ENCODE measurements at places on chromosomes 7 and 10.

- DNase-seq = no peak
Measured at GRCh38 chr10:121310151-121310711, 288.0 kb downstream of the FGFR2 start.

DNA sequence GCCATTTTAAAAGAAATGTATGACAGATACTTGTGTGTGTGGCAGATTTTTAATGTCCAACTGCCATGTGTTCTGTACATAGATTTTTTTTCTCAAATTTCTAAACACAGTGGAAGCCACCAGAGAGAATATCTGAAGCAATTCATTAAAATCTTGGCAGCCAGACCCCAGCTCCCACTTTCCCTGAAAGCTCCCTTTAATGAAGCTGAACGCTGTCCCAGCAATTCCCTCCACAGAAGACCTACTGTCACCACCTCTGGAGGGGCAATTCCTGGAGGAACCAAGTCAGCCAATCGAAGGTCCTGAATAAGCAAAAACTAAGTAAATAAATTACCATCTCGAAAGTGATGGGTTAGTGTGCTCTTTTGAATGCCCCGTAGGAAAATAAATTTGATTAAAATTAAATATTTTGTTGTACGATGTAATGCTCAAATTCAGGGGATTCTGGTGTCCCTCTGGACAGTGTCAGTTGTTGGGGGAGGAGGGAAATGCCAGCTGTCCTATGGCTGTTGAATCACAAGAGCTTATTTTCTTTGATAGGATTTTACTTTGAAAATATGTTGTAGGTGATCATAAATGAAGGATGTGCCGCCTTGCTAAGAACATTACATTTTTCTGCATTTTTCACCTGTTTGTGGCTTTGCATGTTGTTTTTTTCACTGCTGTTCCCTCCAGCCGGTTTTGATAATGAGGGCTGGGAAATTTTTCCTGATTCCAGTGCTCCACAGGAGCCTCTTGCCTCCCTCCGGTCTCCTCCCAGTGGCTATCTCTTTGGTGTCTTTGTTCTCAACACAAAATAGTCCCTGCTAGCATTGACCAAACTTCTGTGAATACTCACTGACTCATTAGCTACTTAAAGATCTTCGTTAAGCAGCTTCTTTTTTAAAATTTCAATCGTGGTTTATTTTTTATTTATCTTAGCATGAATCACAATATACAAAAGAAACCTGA, 9.2 kb upstream of the GSAP start:
- DNase-seq = no peak

DNA sequence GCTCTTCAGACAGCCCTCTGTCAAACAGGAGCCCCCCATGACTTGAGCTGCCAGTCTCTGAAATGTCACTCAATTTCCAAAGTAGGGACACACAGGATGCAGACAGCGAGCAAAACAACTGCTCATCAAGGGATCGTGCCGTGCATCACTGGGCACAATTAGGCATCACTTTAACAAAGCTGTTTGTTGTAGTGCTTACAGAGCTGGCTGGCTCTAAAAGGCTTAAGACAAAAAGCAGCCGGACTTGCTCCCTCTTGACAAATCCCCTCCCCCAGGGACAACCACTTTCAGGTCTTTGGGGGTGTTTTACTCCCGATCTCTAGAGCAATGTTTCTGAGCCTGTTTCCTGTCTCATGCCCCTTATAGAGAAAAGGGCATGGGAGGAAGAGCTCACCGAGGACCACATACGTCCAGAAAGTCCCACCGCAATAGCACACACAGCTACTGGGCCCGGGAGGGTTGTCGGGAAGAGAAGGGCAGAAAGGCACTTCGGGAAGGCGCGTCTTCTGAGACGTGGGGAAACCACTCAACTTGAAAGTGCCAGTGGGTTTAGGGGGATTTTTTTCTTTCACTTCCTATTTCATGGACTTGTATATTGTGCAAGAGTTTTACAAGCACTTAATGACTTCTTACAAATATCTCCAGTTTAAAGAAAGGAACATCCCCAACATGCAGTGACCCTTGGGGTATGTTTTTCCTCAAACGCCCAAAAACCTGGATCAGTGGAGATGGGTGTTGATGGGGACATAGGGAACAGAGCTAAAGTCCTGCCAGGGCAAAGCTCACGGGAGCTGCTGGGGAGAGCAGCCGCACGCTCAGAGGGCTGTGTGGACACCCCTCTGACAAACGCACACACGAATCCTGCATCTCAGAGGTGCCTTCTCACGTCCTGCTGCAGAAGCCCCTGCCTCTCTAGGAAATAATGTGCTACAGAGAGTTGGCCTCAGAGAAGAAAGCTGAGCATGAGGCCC, 27.1 kb downstream of the LRRC20 start:
- peak; percentile 81 for DNase-seq

GRCh38 chr10:6083523-6084475, 5.0 kb upstream of the RBM17 start:
- no peak for DNase-seq

DNA sequence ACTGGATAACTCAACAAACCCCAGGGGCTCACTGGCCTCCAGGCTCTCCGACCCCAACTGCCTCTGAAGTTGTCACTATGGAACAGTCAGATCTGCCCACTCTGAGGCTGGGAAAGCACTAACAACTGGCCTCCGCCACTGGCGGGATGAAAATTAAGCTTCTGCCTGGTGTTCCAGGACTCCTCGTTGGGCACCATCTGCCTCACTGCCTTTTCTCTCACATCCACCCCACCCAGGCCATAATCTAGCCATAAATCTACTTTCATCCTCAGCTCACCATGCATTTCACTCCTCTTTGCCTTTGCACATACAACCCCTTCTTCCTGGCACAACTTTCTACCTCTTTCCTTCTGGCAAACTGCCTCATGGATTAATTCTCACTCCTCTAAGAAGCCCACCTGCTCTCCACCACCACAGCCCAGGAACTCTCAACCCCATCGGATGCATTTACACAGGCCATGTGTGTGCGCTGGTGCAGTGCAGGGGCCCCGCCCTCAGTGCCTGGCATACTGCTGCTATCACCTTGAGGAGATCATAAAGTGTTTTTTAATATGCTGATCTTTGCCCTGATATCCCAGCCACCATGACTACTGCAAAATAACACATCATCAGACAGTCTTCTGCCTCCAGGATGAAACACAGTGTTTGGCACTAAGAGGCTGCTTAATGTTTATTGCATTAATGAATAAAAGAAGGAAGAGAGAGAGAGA, 4.0 kb downstream of the CDHR1 start:
- DNase-seq = no peak

GRCh38 chr7:22447762-22448161, 52.2 kb downstream of the STEAP1B start:
- DNase-seq = peak; percentile 66

- no peak for DNase-seq
Measured at GRCh38 chr10:77636967-77637531, 559 bp downstream of the KCNMA1 start.

DNA sequence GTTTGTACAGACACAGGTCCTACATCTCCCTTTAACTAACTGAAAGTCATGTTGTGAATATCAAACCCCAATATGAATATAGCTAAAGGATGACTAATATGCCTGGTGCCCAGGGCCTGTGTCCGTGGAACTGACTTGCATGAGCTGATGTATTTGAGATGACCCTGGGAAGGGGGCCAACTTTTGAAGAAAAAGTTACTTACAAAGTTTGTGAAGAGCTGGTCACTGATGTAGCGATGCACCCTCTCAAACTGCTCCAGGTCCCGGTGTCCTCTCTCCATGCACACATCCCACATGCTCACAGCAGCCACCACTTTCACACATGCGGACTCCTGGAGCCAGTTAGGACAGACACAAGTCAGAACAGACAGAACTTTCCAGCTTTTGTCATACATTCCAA, 106.2 kb downstream of the ABCC2 start:
- no peak for DNase-seq

DNA sequence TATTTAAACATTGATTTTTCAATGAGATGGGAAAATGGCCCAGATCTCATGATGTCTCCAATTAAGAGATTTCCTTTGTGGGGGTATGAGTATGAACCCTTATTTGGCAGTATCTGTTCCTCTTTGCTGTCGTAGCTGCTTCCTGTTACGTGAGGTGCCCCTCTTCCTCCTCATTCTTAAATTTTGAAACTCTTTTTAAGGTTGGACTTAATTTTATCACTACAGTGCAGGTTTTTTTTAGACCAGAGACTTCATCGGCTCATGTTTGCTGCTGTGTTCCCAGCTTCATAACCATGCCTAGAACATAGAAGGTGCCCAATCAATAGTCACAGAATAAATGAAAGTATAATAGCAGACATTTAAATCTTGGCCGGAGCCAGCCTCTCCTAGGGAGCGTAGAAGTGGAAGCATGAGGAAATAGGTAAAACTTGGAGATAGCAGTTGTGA, 2.4 kb downstream of the MIOS start:
- peak; percentile 83 for DNase-seq

GRCh38 chr7:25180946-25181345, 47.3 kb downstream of the NPVF start:
- DNase-seq = no peak

- no peak for DNase-seq
Measured at GRCh38 chr10:127267442-127267841, 71.1 kb upstream of the INSYN2A start.

- DNase-seq = no peak
Measured at GRCh38 chr10:13822490-13822889, 235.7 kb downstream of the PRPF18 start.

DNA sequence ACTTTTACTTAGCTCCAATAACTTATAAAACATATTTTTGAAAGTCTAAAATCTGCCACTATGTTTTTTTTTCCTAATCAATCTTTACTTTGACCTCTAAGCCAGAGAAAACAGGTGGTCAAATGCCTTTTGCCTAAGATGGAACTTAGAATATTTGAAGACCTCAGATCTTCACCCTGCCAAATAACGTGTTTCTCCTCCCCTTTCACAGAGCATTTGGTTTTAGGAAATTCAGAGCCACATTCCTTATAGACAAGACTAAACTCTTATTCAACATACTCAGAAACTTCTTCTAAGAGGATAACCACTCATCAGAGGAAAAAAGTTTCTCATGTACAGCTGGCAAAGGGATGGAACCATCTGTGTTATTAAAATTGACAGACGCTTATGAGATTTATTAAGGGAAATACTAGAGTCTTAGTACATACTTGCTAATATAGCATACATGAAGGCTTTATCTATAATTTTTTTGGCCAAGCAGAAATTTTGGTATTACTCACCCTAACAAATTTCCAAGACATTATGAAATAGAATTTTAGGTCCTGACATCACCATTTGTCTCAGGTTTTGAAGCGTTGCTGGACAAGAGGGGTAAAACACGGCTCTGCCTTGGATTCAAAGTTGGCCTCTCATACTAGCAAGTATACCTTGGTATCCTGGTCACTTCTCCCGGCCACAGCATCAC, 2.6 kb upstream of the EGFR start:
- DNase-seq = no peak

- DNase-seq = no peak
Measured at GRCh38 chr10:56269181-56269580, 91.9 kb downstream of the ZWINT start.

- DNase-seq = no peak
Measured at GRCh38 chr7:135510592-135511183, 786 bp upstream of the CNOT4 start.

- no peak for DNase-seq
Measured at GRCh38 chr10:672992-673391, 16.5 kb downstream of the DIP2C start.

GRCh38 chr10:117370205-117370604, 5.0 kb downstream of the PDZD8 start:
- DNase-seq = no peak

- DNase-seq = no peak
Measured at GRCh38 chr10:126165874-126166273, 222.4 kb downstream of the ADAM12 start.

- no peak for DNase-seq
Measured at GRCh38 chr7:143456992-143457793, 13.9 kb downstream of the TAS2R60 start.

Measured in B cell (primary cell).